ENCODE measurements at places on chromosomes 13 and 19.

- peak; percentile 6 for DNase-seq
These were observed 341.2 kb downstream of the HS6ST3 start for GRCh38 chr13:96431044-96431581.

DNA sequence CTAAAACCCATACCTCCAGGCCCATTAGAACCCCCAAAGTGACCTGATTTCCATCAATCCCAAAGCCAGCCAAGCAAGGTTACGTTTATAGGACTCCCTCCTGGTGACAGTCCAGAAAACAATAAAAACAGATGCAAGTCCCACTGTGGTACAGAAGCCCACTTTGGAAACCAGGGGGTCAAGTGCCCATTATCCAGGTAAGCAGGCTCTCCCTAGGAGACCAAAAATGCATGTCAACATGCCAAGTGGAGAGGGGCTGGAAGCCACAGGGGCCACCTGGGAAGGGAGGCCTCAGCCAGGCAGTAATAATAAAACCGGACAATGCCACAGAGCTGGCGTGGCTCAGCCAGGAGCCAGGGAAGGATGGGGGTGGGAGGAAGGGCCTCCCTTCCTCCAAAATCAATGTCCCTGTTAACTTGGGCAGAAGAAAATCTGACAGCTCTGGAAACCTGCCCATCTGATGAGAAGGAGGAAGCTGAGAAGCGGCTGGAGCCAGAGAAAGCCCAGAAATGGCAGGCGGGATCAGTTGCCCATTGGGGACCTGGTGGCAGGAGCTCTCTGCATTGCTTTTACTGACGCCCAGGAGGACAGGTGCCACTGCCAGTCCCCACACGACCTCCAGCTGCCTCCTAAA lies 160.4 kb downstream of the ZIC5 start:
- DNase-seq = no peak

GRCh38 chr19:2962018-2962670 lies 15.2 kb upstream of the TLE6 start:
- peak; percentile 79 for DNase-seq

DNA sequence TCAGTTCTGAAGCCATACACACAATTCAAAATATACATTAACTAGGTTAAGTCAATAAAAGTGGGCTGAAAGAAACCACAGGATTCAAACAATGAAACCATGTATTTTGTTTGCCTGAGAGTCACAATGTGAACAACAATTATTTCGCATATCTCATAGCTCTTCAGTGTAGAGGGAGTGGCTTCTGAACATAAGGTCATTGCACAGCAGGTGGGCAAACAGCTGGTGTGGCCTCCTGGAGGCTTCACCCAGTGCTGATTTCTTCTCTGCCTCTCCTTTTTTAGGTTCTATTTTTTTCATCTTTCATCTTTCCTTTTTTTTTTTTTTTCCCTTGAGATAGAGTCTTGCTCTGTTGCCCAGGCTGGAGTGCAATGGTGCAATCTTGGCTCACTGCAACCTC lies 40.4 kb upstream of the ZNF254 start:
- DNase-seq = no peak

GRCh38 chr13:38024431-38024830 lies 154.9 kb upstream of the TRPC4 start:
- no peak for DNase-seq
